Activated CD8-positive, alpha-beta T cell treated with anti-CD3 and anti-CD28 coated beads, Interleukin-2, amount 10 ng/mL, durations not matched to agents 7 days and 5 days (primary cell): ENCODE measurements at places on chromosomes 6 and 20. TPM values are rescaled to one million over a fixed set of nuclear protein-coding genes. Genes with fewer than 3 reads are reported as not detected.

PAK5 gene
- total RNA-seq = not detected

CLPSL1 gene
- total RNA-seq = not detected

NR2E1 gene
- not detected for total RNA-seq

ATP6V1G2 gene
- total RNA-seq = 2.5 TPM

TRDN gene
- total RNA-seq = not detected

FRS3 gene
- total RNA-seq = 5.1 TPM

ZNF322 gene
- total RNA-seq = 9.5 TPM

DNA sequence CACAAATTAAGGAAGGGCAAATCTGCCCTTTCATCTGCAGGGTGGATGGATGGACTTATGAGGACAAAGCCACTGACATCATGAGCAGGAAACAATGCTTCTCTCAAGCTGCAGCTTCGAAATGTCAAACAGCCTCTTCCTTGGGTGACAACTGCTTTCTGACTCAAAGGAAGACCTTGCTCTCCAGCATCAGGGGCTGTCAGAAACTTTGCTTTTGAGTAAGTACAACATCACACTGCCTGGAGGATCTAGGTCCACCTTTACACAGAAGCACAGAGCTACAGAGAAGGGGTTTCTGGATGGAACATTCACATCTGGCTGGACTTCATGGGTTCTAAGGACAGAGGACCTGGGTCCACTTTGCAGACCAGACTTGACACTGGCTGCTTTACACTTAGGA lies 5.9 kb downstream of the CST1 start:
- no peaks in the 10 kb centered on the region for H3K36me3 ChIP-seq
- DNase-seq = no peak
- no peak overlapping the region for H3K27ac ChIP-seq
- peaks cover 1% of the 10 kb centered on the region for H3K27me3 ChIP-seq
- no peak overlapping the region for H3K4me3 ChIP-seq

DNA sequence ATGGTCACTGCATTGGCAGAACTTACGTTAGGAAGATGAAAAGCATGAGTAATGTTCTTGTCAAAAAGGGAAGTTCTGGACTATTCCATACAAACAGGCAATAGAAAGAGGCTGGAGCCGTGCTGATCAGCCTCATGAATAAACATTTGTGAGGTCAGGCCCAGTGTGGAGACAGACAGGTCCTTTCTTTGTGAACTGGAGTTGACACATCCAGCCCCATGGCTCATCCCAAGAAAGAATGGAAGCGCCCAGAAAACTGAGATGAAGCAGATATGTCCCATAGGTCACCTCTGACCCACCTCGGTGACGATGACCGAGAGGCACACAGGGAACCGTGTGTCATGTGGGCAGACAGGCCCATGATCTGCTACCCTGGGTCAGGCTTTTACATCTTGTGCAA lies 276.0 kb upstream of the SGK1 start:
- H3K36me3 ChIP-seq = no peaks in the 10 kb centered on the region
- no peak overlapping the region for H3K4me3 ChIP-seq

DNA sequence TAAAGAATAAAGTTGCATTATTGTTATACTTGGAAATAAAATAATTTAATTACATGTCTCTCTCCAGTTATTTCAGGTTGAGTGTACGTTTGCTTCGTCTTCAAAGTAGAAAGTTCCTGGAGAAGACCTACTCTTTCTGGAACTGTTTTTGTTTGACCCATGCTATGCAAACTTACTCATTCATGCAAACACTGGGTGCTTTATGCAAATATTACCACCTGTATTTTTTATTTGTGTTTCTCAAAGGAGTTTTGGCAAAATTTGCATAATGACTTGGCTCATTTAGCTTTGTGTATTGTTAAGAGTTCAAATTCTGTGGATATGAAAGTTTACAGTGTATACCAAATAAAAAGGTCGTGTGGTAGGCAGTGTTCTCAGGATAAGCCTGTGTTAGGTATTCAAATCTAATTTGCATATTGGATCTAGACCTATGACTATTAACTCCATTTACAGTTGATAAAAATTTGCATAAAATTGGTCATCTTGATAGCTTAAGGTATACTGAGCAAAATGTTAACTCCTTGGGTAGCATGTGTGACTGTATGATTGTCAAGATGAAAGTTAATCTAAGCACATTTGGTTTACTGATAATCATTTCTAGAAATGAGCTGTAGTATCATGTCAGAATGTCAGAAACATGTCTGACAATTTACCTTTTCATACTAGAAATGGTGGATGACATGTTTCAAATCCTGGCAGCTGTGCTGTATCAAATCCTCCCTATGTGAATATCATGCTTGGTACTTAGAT lies 65.2 kb downstream of the CDKAL1 start:
- H3K4me1 ChIP-seq = no peaks in the 10 kb centered on the region
- peaks cover 48% of the 10 kb centered on the region for H3K36me3 ChIP-seq
- DNase-seq = no peak
- no peak overlapping the region for H3K4me3 ChIP-seq

DNA sequence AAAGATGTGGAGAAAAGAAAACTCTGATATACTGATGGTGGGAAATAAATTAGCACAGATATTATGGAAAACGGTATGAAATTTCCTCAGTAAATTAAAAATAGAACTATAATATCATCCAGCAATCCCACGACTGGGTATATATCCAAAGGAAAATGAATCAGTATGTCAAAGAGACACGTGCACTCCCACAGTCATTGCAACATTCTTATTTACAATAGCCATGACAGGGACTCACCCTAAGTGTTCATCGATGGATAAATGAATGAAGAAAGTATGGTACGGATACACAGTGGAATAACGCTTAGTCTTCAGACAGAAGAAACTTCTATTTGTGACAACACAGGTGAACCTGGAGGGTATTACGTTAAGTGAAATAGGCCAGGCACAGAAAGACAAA lies 5.7 kb upstream of the ADTRP start:
- DNase-seq = no peak
- H3K27me3 ChIP-seq = no peaks in the 10 kb centered on the region

DNA sequence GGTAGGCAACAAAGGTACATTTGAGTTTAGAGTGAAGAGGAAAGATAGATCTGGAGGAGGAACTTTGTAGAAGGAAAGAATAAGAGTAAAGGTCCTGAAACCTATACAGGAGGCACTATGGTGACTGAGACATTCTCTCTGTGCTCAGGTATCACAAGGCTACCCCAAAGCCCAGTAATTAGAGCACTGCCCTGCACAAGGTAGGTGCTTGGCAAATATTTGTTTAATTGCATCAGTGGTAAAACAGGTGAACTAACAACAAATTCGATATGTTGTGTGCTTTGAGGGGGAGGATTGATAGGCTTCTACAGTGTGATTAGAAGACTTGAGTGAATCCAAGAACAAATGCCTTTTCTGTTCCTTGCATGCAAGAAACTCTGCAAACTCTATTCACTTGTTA lies 6.8 kb upstream of the TSHZ2 start:
- no peaks in the 10 kb centered on the region for H3K4me1 ChIP-seq
- no peak for DNase-seq
- H3K27ac ChIP-seq = no peak overlapping the region
- peaks cover 7% of the 10 kb centered on the region for H3K27me3 ChIP-seq

GRCh38 chr6:135215160-135215559 lies 34.1 kb downstream of the MYB start:
- H3K4me3 ChIP-seq = no peak overlapping the region
- peaks cover 46% of the 10 kb centered on the region for H3K36me3 ChIP-seq
- H3K27me3 ChIP-seq = no peaks in the 10 kb centered on the region

DNA sequence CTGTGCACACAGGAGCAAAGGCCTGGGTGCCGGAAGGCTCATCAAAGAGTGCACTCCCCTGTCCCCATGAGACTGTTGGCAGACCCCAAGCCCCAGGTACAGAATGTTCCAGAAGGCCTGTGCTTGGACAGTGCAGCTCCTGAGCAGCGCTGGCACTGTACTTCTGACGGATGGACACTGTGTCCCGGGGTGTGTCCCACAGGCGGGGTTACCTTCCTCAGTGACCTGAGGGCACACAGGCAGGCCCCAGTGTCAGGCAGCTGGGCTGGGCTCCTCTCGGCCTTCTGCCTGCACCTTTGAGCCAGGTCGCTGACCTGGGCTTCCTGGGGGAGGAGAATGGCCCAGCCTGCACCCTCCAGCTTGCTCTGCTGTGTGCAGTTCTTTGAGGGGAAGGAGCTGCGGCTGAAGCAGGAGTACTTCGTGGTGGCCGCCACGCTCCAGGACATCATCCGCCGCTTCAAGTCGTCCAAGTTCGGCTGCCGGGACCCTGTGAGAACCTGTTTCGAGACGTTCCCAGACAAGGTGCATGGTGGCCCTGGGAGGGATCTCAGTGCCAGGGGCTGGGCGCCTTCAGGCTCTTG lies 30.1 kb downstream of the PYGB start:
- H3K27ac ChIP-seq = no peak overlapping the region
- peaks cover 9% of the 10 kb centered on the region for H3K4me1 ChIP-seq
- peaks cover 17% of the 10 kb centered on the region for H3K36me3 ChIP-seq
- H3K27me3 ChIP-seq = no peaks in the 10 kb centered on the region
- no peak overlapping the region for H3K4me3 ChIP-seq

DNA sequence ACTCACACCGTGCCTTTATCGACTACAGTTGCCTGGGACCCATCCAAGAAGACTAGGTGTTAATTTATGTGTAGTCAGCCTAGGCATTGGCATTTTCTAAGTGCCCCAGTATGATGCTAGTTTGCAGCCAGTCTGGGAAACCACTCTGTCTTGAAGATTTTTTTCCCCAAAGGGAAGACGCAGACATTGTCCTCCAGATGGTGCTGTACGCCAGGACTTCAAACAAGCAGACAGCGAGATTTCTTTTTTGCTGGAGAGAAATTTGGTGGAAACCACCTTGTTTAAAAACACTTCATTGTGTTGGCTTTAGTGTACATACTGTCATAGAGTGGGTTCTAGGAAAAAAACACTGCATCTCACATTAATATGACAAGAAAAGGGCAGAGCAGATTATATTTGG lies 30.0 kb downstream of the ALDH5A1 start:
- no peak overlapping the region for H3K4me3 ChIP-seq
- H3K27ac ChIP-seq = no peak overlapping the region
- DNase-seq = peak; percentile 37
- no peaks in the 10 kb centered on the region for H3K27me3 ChIP-seq

GRCh38 chr6:2843138-2843740 lies 1.6 kb upstream of the SERPINB1 start:
- H3K27ac ChIP-seq = no peak overlapping the region
- H3K4me3 ChIP-seq = no peak overlapping the region
- peaks cover 65% of the 10 kb centered on the region for H3K4me1 ChIP-seq
- DNase-seq = no peak
- no peaks in the 10 kb centered on the region for H3K27me3 ChIP-seq

- peaks cover 21% of the 10 kb centered on the region for H3K27me3 ChIP-seq
- H3K36me3 ChIP-seq = no peaks in the 10 kb centered on the region
- H3K4me3 ChIP-seq = no peak overlapping the region
- H3K27ac ChIP-seq = no peak overlapping the region
- DNase-seq = no peak
These were observed 728 bp downstream of the FUT9 start for GRCh38 chr6:96016334-96017069.

DNA sequence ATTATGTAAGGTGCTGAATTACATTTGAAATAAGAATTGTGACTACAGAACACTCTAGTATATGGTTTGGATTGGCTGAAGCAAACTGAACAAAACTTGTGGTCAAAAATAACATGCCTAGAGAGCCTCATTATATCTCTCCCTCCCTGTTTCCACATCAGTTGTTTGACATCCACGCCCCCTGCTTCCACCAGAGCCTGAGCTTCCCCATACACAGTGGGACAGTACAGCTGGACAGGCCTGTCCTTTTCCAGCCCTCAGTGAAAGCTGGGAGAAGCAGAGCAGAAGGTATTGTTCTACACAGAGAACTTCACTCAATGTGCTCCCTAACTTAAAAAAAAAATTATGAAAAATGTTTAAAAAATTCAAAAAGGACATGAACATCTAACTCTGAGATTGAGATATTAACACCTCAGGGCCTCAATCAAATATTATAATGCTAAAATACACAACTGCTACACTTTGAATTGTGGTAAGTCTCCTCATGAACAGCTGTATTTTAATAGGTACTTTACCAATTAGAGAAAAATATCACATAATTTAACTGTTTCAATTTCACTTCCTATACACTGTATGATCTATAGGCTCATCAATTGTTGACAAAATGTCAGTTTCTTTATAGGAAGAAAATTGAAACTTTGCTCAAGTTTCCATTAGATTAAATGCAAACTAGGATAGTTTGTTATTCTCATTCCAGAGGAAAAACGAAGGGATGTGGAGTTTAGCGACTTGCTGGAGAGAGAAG lies 44.9 kb upstream of the SCML4 start:
- peaks cover 7% of the 10 kb centered on the region for H3K4me1 ChIP-seq
- no peak overlapping the region for H3K4me3 ChIP-seq
- no peak overlapping the region for H3K27ac ChIP-seq
- no peaks in the 10 kb centered on the region for H3K27me3 ChIP-seq
- no peak for DNase-seq

DNA sequence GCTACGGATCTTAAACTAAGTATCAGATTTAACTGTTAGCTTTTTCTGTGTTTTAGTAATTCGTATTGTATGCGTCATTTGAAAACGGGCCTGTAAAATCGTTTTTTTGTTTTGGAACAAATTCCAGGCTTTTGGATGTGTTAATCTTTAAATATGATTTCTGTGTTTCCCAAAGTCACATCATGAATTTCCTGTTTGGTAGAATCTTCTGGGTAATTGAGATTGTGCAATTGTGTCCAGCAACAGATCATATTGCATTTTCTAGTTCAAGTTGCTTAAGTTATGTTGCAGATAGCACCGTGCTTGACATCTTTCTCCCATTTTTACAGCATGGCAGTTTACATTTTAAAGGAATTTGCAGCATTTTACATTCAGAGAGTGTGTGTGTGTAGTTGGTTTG lies 1.9 kb downstream of the MAPK14 start:
- peaks cover 13% of the 10 kb centered on the region for H3K27me3 ChIP-seq
- DNase-seq = no peak
- H3K4me3 ChIP-seq = peak overlapping the region; percentile 85
- peaks cover 51% of the 10 kb centered on the region for H3K4me1 ChIP-seq

- no peaks in the 10 kb centered on the region for H3K36me3 ChIP-seq
- H3K4me3 ChIP-seq = no peak overlapping the region
- no peak for DNase-seq
- no peaks in the 10 kb centered on the region for H3K4me1 ChIP-seq
These were observed 14.3 kb upstream of the LAMA4 start for GRCh38 chr6:112268654-112269053.

- no peak for DNase-seq
- peak overlapping the region; percentile 70 for H3K4me3 ChIP-seq
- peak overlapping the region; percentile 94 for H3K27ac ChIP-seq
- H3K36me3 ChIP-seq = peaks cover 21% of the 10 kb centered on the region
- peaks cover 39% of the 10 kb centered on the region for H3K4me1 ChIP-seq
These were observed 98.0 kb downstream of the RPP40 start for GRCh38 chr6:4905826-4906225.

GRCh38 chr6:2986722-2987221 lies 12.9 kb upstream of the NQO2 start:
- H3K27me3 ChIP-seq = peaks cover 13% of the 10 kb centered on the region
- H3K4me1 ChIP-seq = peaks cover 25% of the 10 kb centered on the region
- no peak overlapping the region for H3K4me3 ChIP-seq
- H3K36me3 ChIP-seq = no peaks in the 10 kb centered on the region

GRCh38 chr6:154247119-154247861 lies 109.3 kb downstream of the IPCEF1 start:
- peak overlapping the region; percentile 85 for H3K4me3 ChIP-seq
- H3K27ac ChIP-seq = peak overlapping the region; percentile 90
- H3K4me1 ChIP-seq = peaks cover 82% of the 10 kb centered on the region
- no peaks in the 10 kb centered on the region for H3K27me3 ChIP-seq
